T-helper 17 cell (primary cell): ENCODE measurements at places on chromosomes 5 and 9. TPM values are rescaled to one million over a fixed set of nuclear protein-coding genes. Genes with fewer than 3 reads are reported as not detected.

Gene PCDHGA4
- total RNA-seq, result not detected

Gene WDR38
- total RNA-seq, result not detected

DNA sequence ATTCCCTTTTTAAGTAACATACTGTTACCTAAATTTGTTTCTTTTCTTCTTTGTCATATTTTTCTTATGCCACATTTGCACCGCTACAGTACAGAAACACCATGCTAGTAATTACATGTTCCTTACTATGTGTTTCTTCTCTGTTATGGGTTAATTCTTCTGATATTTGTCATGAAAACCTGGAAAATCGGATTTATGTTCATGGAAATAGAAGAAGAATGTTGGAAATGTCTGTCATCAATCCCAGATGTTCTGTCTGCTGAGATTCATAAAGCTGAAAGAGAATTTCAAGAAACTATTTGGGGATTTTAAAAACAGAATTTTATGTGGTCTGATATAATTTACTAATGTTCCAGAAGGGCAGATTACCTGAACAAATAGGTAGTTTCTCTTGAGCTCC, 305.2 kb upstream of the NREP start:
- H3K4me1 ChIP-seq, result no peaks in the 10 kb centered on the region
- peaks cover 9% of the 10 kb centered on the region for H3K27me3 ChIP-seq
- no peak overlapping the region for H3K4me3 ChIP-seq
- no peak overlapping the region for H3K27ac ChIP-seq

Gene IRX1
- not detected for total RNA-seq

- H3K4me3 ChIP-seq, result no peak overlapping the region
- H3K27me3 ChIP-seq, result peaks cover 24% of the 10 kb centered on the region
- H3K36me3 ChIP-seq, result no peaks in the 10 kb centered on the region
- no peak overlapping the region for H3K27ac ChIP-seq
- no peak for DNase-seq
Observed at GRCh38 chr9:78365748-78366697, 69.1 kb downstream of the PSAT1 start.

GRCh38 chr9:98529841-98530240, 178.9 kb downstream of the GABBR2 start:
- peaks cover 27% of the 10 kb centered on the region for H3K27me3 ChIP-seq
- H3K27ac ChIP-seq, result no peak overlapping the region
- H3K36me3 ChIP-seq, result no peaks in the 10 kb centered on the region
- no peak overlapping the region for H3K4me3 ChIP-seq
- no peak for DNase-seq

DNA sequence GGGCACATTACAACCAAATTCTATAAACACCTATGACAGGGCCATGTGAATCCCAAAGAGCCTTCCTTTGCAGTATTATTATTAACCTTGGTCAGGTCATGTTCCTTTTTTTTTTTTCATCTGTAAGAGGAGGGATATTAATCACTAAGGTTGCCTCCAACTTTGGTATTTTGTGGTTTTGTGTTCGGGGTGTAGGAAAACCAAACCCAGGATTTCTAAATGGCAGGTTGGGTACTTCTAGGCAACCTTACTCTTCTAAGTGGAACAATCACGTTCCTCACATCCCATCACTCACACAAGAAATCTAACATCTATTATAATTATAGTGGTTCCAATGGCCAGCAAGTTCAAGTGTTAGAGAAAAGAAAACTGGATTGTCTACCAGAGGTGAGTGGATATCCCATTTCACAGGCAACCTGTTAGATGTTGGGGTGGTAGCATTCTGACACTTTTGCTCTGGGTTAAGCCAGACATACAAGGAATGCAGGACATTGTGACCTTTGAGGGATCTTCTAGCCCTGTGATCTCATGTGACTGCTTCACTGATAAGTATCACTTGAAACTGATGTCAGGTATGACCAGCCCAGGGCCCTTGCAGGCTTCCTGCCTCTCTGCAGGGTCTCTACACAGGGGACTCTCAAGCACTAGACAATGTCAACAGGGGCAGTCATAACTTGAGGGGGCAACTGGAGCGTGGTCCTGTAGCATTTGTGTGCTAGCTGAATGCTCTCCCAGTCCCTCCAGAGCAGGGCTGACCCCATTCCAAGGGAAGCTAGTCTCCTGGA, 126.2 kb upstream of the VLDLR start:
- no peak overlapping the region for H3K27ac ChIP-seq
- no peak for DNase-seq
- H3K4me3 ChIP-seq, result no peak overlapping the region
- H3K27me3 ChIP-seq, result peaks cover 14% of the 10 kb centered on the region

- no peaks in the 10 kb centered on the region for H3K27me3 ChIP-seq
- DNase-seq, result no peak
- H3K27ac ChIP-seq, result no peak overlapping the region
- no peaks in the 10 kb centered on the region for H3K36me3 ChIP-seq
- H3K4me3 ChIP-seq, result no peak overlapping the region
Observed at GRCh38 chr5:179137643-179138567, 77.7 kb downstream of the ZNF354C start.

DNA sequence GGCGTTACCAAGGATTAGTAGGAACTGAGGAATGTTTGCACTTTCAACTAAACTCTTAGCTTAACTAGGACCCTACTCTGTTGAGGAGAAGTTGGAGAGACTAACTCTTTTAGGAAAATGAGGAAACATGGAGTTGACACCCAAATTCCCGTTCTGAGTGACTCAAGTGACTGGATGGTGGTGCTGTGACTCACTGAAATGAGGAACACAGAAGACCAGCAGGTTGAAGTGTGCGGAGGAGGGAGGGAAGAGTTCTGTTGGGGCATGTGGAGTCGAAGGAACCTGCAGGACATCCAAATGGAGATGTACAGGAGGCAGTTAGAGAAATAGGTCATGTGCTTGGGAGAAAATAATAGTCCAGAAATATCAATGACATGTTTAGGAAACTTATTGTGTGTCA, 8.2 kb downstream of the HEXB start:
- H3K4me3 ChIP-seq, result no peak overlapping the region
- no peaks in the 10 kb centered on the region for H3K27me3 ChIP-seq
- H3K27ac ChIP-seq, result no peak overlapping the region
- peaks cover 2% of the 10 kb centered on the region for H3K36me3 ChIP-seq
- DNase-seq, result no peak

Gene PLAC8L1
- not detected for total RNA-seq

Gene SETX
- total RNA-seq, result 56.4 TPM

DNA sequence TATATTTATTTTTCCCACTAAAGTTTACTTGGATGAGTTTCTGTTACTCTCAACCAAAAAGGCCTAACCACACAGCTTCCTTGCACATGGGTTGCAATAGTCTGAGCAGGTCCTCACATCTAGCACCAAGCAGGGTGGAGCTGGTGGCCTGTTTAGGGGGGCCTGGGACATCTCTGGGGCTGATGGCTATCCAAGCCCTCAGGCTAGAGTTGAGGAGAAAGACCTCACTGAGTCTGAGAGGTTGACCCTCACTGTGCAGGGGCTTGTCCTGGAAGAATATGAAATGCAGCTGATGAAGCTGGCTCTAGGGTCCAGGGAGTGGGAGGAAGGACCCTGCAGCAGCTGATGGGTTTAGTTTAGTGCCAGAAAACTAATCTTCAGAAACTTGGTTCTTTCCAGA, 217.1 kb upstream of the MVB12B start:
- H3K27me3 ChIP-seq, result peaks cover 60% of the 10 kb centered on the region
- no peak for DNase-seq

DNA sequence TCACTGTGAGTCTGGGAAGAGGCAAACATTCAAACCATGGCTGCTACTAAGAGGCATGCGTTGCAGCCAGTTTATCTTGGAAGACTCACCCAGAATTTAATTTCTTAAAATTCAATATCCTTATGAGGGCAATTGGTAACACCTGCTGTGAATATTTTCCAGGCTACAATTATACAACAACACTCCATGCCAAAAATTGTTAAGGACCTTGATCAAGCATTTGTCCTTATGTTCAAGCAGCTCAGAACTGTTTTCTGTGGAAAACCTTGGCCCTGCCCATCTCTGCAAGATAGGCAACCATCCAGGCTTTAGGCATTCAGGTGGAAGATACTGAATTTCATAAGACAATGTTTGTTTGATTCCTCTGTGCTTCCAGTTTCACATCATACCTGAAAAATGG, 327.8 kb downstream of the FBXL7 start:
- H3K4me3 ChIP-seq, result no peak overlapping the region
- DNase-seq, result no peak
- no peaks in the 10 kb centered on the region for H3K36me3 ChIP-seq
- H3K4me1 ChIP-seq, result no peaks in the 10 kb centered on the region
- H3K27me3 ChIP-seq, result no peaks in the 10 kb centered on the region
- no peak overlapping the region for H3K27ac ChIP-seq

- peaks cover 6% of the 10 kb centered on the region for H3K27me3 ChIP-seq
- H3K4me3 ChIP-seq, result no peak overlapping the region
- DNase-seq, result no peak
- peaks cover 2% of the 10 kb centered on the region for H3K4me1 ChIP-seq
- H3K36me3 ChIP-seq, result no peaks in the 10 kb centered on the region
Observed at GRCh38 chr5:151557951-151558350, 33.2 kb downstream of the FAT2 start.

Gene C5orf63
- total RNA-seq, result 5.6 TPM

Gene ZNF618
- 0.60 TPM for total RNA-seq

Gene IFNA21
- total RNA-seq, result not detected

Gene PFN3
- total RNA-seq, result not detected

GRCh38 chr9:103537426-103537825, 542.3 kb downstream of the CYLC2 start:
- H3K36me3 ChIP-seq, result no peaks in the 10 kb centered on the region
- H3K4me3 ChIP-seq, result no peak overlapping the region
- H3K27me3 ChIP-seq, result no peaks in the 10 kb centered on the region
- no peak overlapping the region for H3K27ac ChIP-seq
- DNase-seq, result no peak
- H3K4me1 ChIP-seq, result no peaks in the 10 kb centered on the region

DNA sequence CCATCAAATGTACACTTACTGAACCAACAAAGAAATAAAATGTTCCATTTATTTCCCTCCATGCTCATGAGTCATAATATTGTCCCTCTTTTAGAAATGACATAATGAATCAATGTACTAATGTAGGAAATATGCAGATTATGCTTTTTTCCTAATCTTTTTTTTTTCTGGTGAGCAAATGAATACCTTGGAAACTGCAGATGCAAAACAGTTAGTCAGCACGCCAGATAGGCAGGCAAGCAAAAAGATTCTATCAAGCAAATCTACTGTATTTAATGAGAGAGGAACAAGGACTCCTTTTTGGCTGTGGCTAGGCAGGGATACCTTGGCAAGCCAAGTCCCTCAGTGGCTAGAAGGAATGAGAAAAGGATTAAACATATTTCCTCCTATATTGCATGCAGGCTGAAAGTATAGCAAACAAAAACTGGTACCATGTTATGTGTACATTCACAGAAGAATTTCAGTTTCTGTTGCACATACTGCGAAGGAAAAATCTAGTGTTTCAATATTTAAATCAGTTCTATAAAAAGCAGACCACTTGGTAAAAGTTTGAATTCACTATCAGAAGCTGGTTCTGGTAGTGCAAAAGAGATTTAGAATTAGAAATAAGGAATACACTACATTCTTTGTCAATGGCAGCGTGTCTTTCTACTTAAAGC, 605.4 kb downstream of the TLE1 start:
- no peak overlapping the region for H3K27ac ChIP-seq
- H3K27me3 ChIP-seq, result no peaks in the 10 kb centered on the region
- H3K36me3 ChIP-seq, result no peaks in the 10 kb centered on the region
- no peak for DNase-seq

Gene CCDC192
- not detected for total RNA-seq

DNA sequence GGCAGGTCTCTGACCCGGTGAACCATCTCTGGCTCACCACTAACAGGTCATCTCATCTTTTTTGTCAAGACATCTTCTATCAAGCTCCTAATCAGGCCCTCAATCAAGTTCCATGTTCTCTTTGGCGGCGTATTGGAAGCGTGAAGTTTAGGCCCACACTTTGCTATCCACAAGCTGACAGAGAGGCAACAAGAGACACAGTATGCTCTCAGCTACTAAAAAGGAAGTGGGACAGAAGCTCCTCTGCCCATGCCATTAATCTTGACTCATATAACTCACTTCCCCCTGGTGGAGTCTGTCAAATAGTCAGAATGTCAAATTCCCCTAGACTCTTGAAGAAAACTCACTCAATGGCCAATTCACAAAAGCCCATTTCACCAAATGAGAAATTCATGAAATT, 77.6 kb upstream of the TMC1 start:
- H3K36me3 ChIP-seq, result no peaks in the 10 kb centered on the region
- H3K4me3 ChIP-seq, result no peak overlapping the region
- H3K27ac ChIP-seq, result peak overlapping the region; percentile 83
- no peaks in the 10 kb centered on the region for H3K27me3 ChIP-seq
- DNase-seq, result no peak

Gene GZMA
- total RNA-seq, result 7.9 TPM

DNA sequence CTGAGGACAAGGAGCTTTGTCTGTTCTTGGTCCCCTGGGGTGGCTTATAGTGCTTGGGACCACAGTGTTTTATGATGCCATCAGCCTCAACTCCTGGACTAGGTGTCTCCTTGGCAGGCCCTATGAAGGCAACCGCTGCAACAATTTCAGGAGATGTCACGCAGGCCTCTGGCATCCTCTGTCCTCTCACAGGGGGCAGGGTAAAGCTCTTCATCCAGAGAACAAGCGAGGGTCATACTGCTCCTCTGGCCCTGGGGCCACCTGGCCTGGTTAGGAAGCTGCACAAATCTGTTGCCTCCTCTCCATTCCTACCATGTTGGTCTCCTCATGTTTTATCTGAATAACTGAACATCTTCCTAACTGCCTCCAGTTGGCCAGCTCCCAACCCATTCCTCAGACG, 148.9 kb upstream of the SPEF2 start:
- H3K4me3 ChIP-seq, result no peak overlapping the region
- H3K27me3 ChIP-seq, result no peaks in the 10 kb centered on the region
- H3K36me3 ChIP-seq, result no peaks in the 10 kb centered on the region
- no peak for DNase-seq
- H3K27ac ChIP-seq, result no peak overlapping the region
- H3K4me1 ChIP-seq, result peaks cover 3% of the 10 kb centered on the region

- no peak for DNase-seq
- peaks cover under 1% of the 10 kb centered on the region for H3K36me3 ChIP-seq
- peaks cover 8% of the 10 kb centered on the region for H3K4me1 ChIP-seq
- H3K27ac ChIP-seq, result no peak overlapping the region
- H3K27me3 ChIP-seq, result no peaks in the 10 kb centered on the region
Observed at GRCh38 chr5:66213533-66213932, 69.4 kb downstream of the SREK1 start.

DNA sequence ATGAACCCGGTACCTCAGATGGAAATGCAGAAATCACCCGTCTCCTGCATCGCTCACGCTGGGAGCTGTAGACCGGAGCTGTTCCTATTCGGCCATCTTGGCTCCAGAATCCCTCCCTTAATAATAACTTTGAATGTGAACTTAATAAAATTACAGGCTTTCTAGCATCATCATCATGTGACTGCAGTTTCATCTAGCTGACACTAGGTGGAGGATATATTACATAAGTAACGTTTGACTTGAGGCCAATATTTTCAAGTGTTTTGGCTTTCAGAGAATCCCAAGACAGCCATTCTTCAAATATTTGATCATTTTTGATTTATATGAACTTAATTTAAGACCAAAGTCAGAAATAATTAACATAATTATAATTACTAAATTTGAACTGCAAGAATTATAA, 474.9 kb upstream of the CDH10 start:
- H3K27ac ChIP-seq, result no peak overlapping the region
- H3K27me3 ChIP-seq, result no peaks in the 10 kb centered on the region
